Immature natural killer cell (primary cell): ENCODE measurements at places on chromosomes 3 and 15. TPM values are rescaled to one million over a fixed set of nuclear protein-coding genes. Genes with fewer than 3 reads are reported as not detected.
A peak's percentile ranks its signal among the peaks of the same experiment; 100 is the strongest.

- no peak overlapping the region for H3K4me3 ChIP-seq
- no peak for DNase-seq
- no peaks in the 10 kb centered on the region for H3K36me3 ChIP-seq
- peaks cover 19% of the 10 kb centered on the region for H3K4me1 ChIP-seq
Measured at GRCh38 chr3:177430653-177431052, 233.4 kb upstream of the TBL1XR1 start.

DNA sequence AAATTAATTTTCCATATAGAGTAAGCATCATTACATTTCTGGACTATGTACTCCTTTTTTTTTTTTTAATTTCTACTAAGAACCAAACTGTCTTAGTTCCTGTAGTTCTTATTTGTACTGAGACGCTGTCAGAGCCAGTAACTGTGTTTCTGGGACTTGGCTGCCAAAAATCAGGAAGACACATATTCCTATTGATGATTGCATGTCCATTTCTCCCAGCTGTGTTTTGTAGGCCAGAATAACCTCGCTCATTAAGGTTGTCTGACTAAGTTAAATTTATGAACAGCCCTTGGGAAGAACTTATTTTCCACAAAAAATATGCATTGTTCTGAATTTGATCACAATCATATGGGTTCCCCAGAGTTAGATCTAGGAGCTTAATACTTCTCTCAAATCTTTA, 29.5 kb downstream of the PLSCR5 start:
- no peaks in the 10 kb centered on the region for H3K4me1 ChIP-seq
- no peaks in the 10 kb centered on the region for H3K36me3 ChIP-seq
- DNase-seq, result no peak
- H3K27ac ChIP-seq, result no peak overlapping the region
- H3K27me3 ChIP-seq, result peaks cover under 1% of the 10 kb centered on the region

DNA sequence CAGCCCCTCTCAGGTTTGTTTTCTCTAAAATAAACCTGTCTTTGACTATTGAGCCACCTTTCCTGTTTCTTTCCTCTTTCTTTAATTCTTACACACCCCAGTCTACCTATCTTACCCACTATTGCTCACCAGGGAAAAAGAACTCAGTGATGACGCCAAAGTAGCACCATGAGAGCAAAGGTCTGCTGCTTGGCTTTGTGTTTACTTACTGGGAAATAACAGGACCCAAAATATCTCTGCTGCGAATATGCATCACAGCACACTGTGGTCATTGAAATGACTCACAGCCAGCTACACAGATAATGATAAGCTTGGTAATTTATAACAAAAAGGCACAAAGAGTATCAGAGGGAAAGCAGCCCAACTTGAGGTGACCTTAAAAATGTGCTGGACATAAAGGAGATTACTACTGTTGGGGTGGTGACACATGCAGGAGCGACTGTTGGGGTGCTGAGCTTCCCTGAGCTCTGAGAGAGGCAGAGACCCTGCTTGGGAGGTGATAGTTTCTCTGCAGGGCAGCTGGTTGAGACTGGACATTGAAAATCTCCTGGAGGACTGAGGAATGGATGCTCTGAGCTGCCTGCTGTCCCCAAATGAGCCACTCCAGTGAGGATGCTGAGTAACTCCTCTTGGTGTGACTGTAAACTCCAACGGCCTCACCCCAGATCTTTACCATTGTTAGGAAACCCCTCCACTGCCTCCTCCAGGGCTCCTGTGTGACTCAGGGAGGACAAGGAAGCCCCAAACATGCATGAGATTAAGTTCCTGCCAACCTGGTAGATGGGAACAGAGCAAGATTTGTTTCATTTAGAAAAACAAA, 14.5 kb downstream of the EFCAB12 start:
- H3K27me3 ChIP-seq, result no peaks in the 10 kb centered on the region
- no peaks in the 10 kb centered on the region for H3K4me1 ChIP-seq
- no peak overlapping the region for H3K27ac ChIP-seq

GRCh38 chr15:101724675-101725005, 367 bp upstream of the TARS3 start:
- H3K36me3 ChIP-seq, result peaks cover 18% of the 10 kb centered on the region
- no peak for DNase-seq
- H3K4me1 ChIP-seq, result peaks cover 32% of the 10 kb centered on the region
- peak overlapping the region; percentile 33 for H3K4me3 ChIP-seq
- H3K27me3 ChIP-seq, result peaks cover 5% of the 10 kb centered on the region
- H3K27ac ChIP-seq, result peak overlapping the region; percentile 59

Gene NOX5
- polyA plus RNA-seq, result not detected
